ENCODE measurements at places on chromosomes 4 and X.

GRCh38 chrX:107684956-107685385 is 56.7 kb downstream of the PRPS1 start:
- no peak for DNase-seq

- no peak for DNase-seq
Measured at GRCh38 chr4:105453550-105454205, 20.2 kb downstream of the PPA2 start.

DNA sequence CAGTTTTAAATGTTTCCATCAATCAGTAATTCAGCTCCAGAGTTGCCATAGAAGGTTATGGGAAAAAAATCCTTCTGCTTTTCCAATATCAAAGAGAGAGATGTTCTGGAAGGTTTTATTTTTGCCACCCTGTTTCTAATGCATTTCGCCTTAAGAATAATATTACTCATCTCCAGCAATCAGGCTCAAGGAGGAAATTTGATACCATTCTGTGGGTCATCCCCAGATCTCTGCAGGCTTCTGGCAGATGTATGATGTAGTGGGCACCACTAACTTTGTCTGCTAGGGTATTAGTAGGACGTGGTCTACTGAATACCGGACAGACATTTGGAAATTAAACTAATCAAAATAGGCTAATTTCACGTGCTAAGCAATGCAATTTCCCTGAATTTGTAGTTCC is 645.4 kb upstream of the TENM3 start:
- DNase-seq: no peak

DNA sequence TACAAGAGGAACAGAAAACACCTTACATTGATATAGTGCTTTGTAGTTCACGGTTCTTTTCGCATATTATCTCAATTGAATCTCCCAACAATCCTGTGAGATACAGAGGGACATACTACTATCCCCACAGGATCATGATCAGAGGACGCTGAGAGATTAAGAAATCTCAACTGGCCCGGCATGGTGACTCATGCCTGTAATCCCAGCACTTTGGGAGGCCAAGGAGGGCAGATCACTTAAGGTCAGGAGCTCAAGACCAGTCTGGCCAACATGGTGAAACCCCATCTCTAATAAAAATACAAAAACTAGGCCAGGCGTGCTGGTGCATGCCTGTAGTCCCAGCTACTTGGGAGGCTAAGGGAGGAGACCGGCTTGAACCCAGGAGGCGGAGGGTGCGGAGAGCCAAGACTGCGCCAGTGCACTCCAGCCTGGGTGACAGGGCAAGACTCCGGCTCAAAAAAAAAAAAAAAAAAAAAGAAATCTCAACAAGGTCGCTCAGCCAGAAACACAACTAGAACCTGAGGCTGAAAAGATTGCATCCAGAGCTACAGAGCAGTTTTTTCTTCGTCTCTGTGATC is 7.4 kb downstream of the APOO start:
- DNase-seq: no peak

DNA sequence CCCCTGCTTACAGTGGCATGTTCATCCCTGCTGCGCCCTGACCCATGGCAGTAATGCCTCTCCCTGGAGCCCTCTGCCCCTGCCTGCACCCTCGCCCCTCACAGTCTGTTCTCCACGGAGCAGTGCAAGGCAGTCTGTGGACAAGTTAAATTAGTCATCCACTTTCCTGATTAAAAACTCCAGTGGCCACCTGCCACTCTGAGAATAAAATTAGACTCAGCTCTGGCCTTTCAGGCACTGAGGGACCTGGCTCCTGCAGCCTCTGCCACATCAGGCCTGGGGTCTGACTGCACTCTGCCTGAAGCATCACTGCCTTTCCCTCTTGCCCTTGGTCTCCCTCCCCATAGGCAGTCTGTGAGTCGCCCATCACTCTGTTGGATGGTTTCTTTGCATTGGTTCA is 53.6 kb downstream of the GRK4 start:
- no peak for DNase-seq

DNA sequence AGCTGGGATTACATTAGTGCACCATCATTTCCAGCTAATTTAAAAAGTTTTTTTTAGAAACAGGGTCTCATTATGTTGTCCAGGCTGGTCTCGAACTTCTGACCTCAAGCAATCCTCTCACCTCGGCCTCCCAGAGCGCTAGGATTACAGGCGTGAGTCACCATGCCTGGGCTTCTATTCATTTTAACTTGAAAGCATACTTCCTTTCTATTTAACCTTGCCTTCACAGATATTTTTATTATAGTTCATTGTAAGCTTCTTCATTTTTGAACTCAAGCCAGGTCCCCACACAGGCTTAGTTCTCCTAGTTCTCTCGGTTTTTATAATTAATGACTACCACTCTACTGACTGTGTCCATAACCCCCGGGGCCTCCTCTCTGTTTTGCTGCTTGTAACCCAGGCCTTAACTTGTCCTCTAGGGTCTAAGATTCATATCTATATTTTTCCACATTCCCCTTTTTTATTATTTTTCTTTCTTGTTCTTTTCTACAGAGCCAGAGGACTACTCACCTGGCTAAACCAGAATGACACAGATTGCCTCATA is 50.7 kb downstream of the SNX12 start:
- DNase-seq: no peak

- DNase-seq: no peak
Measured at GRCh38 chr4:187181054-187181453, 457.4 kb upstream of the FAT1 start.

- no peak for DNase-seq
Measured at GRCh38 chr4:2320746-2321145, 58.8 kb upstream of the MXD4 start.

DNA sequence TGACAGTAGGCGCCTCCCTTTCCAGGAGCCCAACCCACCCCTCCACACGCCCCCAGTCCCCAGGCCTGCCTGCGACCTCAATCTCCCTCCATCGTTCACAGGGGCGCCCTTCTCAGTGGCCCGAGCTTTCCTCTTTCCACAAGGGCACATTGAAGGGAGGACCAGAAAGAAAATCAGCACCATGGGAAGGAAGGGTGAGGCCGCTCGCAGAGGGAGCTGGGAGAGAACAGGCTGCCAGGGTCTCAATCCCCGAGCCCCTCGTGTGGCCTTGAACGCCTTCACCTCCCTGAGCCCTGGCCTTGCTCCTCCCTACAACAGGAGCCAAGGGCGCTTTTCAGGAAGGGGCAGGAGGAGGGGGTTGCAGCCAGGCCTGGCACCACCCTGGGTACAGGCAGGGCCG is 66.5 kb downstream of the WFS1 start:
- no peak for DNase-seq

GRCh38 chr4:8278421-8279287 is 9.1 kb downstream of the HTRA3 start:
- DNase-seq: no peak

DNA sequence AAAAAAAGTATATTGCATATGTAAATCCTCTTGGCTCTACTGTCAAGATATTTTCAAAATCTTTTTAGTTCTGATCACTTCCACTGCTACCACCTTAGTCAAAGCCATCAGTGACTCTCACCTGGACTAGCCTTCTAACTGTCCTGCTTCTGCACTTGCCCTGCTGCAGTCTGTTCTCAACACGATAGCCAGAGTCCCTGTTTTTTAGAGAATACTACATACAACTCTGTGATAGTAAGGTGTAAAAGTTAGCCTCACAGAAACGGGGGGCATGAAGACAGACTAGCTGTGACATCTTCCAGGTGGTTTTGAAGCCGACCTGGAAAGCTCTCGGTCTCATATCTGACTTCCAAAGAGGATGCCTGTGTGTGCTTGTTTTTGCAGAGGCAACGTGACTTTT is 24.7 kb downstream of the EIF2S3 start:
- no peak for DNase-seq

DNA sequence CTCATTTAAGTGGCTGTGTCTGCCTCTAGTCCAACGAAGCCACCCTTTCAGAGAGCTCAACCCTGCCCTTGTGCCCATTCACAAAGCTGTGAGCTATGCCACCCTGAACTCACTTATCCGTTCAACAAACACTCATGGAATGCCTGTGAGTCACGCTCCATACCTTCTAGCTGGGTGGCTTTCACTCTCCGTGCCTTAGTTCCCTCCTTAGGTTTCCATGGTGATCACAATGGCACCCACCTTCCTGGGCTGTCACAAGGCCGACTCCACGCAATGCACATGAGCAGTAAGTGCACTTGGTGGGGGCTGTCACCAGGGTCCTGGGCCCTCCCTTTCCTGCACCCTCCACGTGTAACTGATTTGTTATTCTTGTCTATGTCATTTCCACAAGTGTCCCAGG is 37.2 kb upstream of the PPP2R2C start:
- DNase-seq: no peak

DNA sequence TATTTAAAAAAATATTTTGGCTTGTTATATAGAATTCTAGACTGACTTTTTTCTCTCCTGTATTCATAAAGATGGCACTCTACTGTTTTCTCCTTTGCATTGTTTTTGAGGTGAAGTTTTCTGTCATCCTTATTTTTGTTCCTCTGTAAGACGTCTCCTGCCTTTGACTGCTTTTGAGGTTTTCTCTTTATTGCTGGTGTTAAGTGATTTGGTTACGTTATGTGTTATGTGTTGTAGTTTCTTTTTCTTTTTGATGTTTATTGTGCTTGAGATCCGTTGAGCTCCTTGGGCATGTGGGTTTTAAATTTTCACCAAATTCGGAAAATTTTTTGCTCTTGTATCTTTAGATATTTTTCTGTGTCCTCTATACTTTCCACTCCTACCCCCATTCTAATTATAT is 50.0 kb downstream of the KDM6A start:
- no peak for DNase-seq

GRCh38 chr4:33296876-33297455 is 2576.8 kb downstream of the PCDH7 start:
- no peak for DNase-seq

GRCh38 chrX:14584548-14584947 is 55.2 kb downstream of the GLRA2 start:
- no peak for DNase-seq

DNA sequence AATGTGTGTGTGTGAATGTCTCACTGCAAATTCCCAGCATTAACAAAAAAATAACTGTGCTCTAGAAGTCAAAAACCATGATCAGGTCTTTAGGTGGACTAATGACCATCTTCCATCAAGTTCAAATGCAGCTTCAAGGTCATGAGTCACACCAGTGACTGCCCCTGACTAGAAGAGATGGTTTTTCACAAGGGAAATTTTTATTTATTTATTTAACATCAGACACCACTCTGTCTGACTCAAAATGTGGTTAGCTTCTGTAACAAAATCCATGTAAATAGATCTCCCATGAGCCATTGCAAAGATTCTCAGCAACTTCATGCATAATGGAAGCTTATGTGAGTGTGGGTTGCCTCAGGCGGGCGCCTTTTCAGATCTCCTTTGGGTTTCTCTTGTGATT is 219.2 kb downstream of the KIT start:
- no peak for DNase-seq

- no peak for DNase-seq
Measured at GRCh38 chrX:136694431-136695087, 46.6 kb downstream of the CD40LG start.

GRCh38 chr4:54233277-54233696 is 4.2 kb downstream of the PDGFRA start:
- DNase-seq: peak; percentile 73

DNA sequence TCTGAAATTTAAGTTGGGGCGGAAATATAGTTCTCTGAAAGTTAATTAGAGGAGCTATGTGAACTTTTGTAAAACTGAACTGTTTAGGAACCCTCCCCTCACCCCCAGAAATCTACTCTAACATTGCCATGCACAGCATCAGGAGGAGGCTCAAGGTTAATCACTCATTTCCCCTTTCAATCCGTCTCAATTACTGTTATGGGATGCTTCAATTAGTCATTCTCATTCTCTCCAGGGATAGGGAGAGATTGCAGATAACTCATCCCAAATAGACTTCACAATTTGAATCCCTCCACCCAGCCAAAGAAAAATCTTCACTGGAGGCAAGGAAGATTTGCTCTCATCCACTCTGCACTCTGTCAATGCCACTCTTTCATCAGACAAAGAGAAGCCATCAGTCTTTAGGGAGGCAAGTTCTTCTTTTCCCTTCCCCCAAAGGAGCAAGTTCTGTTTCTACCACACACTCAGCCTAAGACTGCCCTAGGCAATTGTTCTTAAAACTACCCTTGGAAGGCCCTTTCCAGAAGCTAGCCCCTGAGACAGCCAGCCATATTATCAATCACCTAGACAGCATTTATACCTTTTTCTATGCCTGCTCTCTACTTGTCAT is 140.4 kb downstream of the SLC10A7 start:
- no peak for DNase-seq

GRCh38 chr4:41668024-41668423 is 80.5 kb downstream of the PHOX2B start:
- no peak for DNase-seq

DNA sequence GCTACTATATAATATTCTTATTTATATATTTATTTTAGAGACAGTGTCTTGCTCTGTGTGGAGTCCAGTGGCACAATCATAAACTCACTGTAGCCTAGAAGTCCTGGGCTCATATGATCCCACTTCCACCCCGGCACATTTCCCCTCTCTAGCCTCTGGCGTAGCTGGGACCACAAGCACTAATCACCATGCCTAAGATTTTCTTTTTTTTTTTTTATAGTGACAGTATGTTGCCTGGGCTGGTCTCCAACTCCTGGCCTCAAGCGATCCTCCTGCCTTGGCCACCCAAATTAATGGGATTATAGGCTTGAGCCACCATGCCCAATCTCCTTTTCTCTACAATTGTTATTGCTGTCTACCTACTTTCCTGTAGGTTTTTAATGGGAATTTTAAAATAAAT is 74.1 kb upstream of the BMP3 start:
- DNase-seq: no peak

DNA sequence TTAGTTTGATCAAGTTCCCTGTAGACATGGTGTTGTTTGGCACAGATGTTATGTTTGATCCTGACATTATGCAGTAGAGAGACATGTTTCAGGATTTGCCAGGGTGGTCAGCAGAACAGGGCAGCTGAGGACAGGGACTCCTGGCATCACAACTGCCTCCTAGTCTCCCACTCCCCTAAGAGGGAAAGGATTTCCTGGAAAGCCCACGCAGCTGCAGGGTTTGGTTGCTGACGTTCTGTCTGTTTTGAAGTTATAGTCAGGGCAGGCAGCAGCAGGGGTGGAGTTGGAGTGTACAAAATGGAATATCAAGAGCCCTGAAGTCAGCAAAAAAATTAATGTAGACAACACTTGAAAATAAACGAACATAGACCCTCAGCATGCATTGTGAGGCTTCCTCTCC is 125.4 kb downstream of the CPE start:
- no peak for DNase-seq
